ENCODE measurements at places on chromosomes 12 and 14. TPM values are rescaled to one million over a fixed set of nuclear protein-coding genes. Genes with fewer than 3 reads are reported as not detected.

- H3K4me1 ChIP-seq = no peaks in the 10 kb centered on the region
- no peaks in the 10 kb centered on the region for H3K27me3 ChIP-seq
- no peak overlapping the region for H3K27ac ChIP-seq
- DNase-seq = no peak
- H3K4me3 ChIP-seq = no peak overlapping the region
These were observed 398.5 kb downstream of the FSCB start for GRCh38 chr14:44108601-44109000.

- H3K4me1 ChIP-seq = no peaks in the 10 kb centered on the region
- H3K27ac ChIP-seq = no peak overlapping the region
- H3K36me3 ChIP-seq = no peaks in the 10 kb centered on the region
- H3K27me3 ChIP-seq = no peaks in the 10 kb centered on the region
- DNase-seq = no peak
These were observed 203.1 kb downstream of the ASCL1 start for GRCh38 chr12:103160622-103161021.

- H3K27me3 ChIP-seq = peaks cover 10% of the 10 kb centered on the region
- H3K4me1 ChIP-seq = peaks cover 7% of the 10 kb centered on the region
- DNase-seq = no peak
- no peaks in the 10 kb centered on the region for H3K36me3 ChIP-seq
These were observed 41.7 kb upstream of the ITPR2 start for GRCh38 chr12:26874501-26875296.

DNA sequence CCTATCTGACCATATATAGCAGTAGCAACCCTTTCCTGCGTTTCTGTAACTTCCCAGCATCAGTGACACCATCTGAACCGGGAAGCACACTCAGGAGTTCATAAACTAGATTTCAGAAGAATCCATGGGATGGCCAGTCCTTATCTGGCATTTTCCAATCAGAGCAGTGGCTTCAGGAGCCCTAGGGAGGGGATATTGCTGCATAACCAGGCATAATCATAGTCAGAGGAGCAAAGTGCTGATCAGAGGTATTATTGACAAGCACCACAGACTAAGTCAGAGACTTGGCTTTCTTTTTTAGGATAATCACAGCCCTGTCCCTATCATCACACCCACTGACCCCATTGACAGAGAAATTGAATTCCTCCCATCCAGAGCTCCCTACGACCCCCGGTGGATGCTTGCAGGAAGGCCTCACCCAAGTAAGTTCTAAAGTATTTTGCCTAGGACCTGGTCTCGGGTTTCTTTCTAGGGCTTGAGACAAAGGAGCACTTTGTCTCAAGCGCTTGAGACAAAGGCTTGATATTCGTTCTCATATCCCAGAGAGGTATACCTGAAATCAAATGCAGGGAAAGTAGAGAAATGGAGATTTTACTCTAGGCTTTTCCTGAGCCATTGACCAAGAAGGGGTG, 55.1 kb downstream of the FOXN4 start:
- H3K27me3 ChIP-seq = no peaks in the 10 kb centered on the region
- peaks cover 9% of the 10 kb centered on the region for H3K4me1 ChIP-seq

DNA sequence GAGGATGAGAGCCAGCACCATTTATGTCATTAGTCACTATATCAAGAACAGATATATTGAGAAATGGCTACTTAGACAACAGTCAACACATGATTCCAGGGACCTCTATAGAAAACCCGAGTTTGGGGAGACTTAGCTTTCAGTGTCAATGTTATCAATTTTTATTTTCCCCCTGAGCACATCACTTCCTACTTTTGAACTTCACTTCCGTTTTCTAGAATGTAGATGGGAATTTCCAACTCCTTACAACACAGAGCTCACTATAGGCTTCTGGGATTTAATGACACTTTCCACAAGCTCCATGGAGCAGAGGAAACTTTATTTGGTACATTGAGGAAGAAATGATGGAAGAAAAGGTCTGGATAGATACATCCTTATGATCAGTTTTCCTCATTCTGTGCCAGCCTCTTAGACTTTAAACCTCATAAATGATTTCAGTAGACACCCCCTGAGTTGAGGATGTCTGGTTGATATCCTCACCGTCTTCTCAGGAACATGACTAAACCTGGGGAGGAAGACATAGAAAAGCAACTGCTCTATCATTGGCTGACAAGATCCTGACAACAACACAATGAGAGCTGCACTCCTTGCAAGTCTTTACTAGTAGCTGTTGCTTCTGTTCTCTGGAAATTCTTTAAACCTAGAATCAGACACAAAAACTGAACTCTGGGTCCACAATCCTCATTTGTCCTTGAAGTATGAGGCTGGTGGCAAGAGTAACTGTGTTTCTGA, 449.4 kb upstream of the OR4E1 start:
- DNase-seq = no peak
- no peaks in the 10 kb centered on the region for H3K27me3 ChIP-seq
- H3K27ac ChIP-seq = peak overlapping the region; percentile 82
- peaks cover 22% of the 10 kb centered on the region for H3K4me1 ChIP-seq

C14orf132 gene
- 1.1 TPM for total RNA-seq

DNA sequence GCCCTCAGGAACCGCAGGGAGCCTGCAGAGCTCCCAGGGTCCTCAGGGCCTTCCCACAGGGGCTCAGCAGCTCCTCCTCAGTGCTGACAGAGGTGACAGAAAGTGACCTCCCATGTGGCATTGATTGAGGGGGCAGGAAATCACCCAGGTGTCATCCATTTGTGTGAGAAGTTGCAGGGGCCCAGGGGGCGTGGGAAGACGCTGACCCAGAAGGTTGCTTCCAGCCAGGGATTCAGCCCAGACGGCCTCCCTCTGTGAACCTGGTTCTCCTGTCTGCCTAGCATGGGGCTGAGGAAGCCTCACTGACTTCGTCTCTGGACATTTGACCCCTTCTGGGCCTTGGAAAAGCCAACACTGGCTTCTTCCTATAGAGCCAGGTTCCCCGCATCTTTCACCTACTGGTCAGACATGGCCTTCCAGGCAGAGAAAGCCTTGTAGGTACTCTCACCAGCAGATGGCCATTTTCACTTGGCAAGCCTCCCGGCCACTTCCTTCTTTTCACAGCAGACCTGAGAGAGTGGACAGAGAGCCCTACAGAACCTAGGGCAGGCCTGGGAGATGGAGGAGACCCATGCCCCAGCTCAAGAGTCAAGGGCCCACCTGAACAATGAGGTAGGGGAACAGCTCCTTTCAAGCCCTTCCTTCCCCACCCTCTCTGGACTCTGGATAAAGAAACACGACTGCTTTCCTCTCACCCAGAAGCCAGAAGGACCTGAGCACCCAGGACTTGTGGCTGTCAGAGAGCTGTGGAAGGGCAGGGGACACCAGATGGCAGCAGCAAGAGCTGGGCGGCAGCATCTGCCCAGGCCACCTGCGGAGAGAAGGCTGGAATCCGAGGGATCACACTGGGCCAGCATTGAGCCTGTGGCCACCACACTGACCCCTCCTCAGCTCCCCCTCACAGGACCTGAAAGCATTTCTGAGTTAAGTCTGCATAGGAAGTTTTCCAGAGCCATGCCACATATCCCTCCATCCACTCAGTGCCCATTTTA, 377.8 kb downstream of the DPF3 start:
- H3K27me3 ChIP-seq = peaks cover 7% of the 10 kb centered on the region
- peaks cover 68% of the 10 kb centered on the region for H3K4me1 ChIP-seq
- H3K36me3 ChIP-seq = peaks cover 18% of the 10 kb centered on the region
- peak overlapping the region; percentile 54 for H3K27ac ChIP-seq
- no peak for DNase-seq
- no peak overlapping the region for H3K4me3 ChIP-seq

DNA sequence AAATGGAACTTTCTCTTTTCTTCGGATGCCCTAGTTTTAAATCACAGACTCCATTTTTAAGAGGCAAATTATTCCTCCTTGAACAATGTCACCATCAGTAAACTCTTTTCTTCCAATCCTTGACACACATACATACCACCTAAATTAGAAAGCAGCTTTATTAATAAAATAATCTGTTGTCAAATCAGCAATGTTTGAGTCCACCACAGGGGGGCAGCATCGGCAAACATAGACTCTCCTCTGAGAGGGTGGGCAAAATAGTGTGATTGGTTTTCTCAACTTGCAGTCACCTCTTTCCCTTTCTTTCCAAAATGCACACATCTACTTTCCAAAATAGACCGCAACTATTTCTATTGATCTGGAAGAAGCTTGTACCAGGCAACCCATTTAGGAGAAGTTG, 438.4 kb upstream of the OR4E1 start:
- H3K36me3 ChIP-seq = no peaks in the 10 kb centered on the region
- DNase-seq = peak; percentile 53
- peak overlapping the region; percentile 58 for H3K27ac ChIP-seq
- peak overlapping the region; percentile 74 for H3K4me3 ChIP-seq
- H3K27me3 ChIP-seq = no peaks in the 10 kb centered on the region

DNA sequence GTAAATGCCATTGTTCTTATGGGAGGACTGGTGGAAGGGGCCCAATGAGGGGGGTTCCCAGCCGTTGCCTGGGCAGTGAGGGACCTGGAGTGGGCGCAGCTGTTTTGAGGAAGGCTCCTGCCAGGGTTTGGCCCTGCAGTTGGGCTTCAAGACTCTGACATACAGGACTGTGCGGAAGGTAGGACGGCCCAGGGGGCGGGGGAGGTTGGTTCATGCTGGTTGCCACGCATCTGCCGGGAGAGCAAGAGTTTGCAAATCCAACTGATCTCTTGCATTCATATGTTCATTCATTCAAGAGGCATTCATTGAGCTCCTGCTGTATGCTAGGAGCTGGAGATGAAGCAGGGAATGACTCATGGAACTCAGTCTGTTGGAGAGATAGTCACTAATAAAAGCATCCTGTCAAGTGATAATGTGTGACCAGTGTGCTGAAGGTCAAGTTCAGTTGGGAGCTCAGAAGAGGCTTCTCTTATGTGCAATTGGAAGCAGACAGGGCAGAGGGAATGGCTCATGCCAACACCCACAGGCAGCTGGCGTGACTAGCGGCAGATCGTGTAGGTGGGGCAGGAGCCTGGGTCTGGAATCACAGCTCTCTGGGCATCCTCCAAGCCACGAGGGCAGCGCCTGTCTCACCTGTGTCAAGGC, 7.8 kb downstream of the SH2B3 start:
- peaks cover 52% of the 10 kb centered on the region for H3K4me1 ChIP-seq
- DNase-seq = no peak
- no peak overlapping the region for H3K27ac ChIP-seq
- no peak overlapping the region for H3K4me3 ChIP-seq
- H3K27me3 ChIP-seq = no peaks in the 10 kb centered on the region
- peaks cover 17% of the 10 kb centered on the region for H3K36me3 ChIP-seq

DNA sequence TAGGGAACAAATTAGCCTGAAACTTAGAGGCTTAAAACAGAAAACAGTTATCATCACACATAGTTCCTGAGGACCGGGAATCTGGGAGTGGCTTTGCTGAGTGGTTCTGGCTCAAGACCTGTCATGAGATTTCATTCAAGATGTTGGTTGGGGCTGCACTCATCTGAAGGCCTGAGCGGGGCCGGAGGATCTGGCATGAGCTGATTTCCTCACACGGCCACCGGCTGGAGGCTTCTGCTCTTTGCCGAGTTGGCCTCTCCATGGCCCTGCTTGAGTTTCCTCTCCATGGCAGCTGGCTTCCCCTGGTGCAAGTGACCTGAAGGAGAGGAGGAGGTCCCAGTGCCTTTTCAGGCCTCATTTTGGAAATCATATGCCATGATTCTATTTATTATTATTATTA, 128.1 kb downstream of the PAPOLA start:
- H3K27ac ChIP-seq = no peak overlapping the region
- H3K36me3 ChIP-seq = no peaks in the 10 kb centered on the region
- peak; percentile 5 for DNase-seq
- no peaks in the 10 kb centered on the region for H3K27me3 ChIP-seq
- H3K4me3 ChIP-seq = no peak overlapping the region

- H3K27me3 ChIP-seq = no peaks in the 10 kb centered on the region
- H3K36me3 ChIP-seq = peaks cover 46% of the 10 kb centered on the region
- peaks cover 7% of the 10 kb centered on the region for H3K4me1 ChIP-seq
- H3K4me3 ChIP-seq = no peak overlapping the region
- no peak for DNase-seq
- H3K27ac ChIP-seq = no peak overlapping the region
These were observed 15.6 kb downstream of the APPL2 start for GRCh38 chr12:105220150-105220928.

GRCh38 chr12:70890895-70891832, 29.4 kb downstream of the PTPRR start:
- no peak overlapping the region for H3K4me3 ChIP-seq
- DNase-seq = no peak
- H3K4me1 ChIP-seq = no peaks in the 10 kb centered on the region
- H3K27me3 ChIP-seq = no peaks in the 10 kb centered on the region

DNA sequence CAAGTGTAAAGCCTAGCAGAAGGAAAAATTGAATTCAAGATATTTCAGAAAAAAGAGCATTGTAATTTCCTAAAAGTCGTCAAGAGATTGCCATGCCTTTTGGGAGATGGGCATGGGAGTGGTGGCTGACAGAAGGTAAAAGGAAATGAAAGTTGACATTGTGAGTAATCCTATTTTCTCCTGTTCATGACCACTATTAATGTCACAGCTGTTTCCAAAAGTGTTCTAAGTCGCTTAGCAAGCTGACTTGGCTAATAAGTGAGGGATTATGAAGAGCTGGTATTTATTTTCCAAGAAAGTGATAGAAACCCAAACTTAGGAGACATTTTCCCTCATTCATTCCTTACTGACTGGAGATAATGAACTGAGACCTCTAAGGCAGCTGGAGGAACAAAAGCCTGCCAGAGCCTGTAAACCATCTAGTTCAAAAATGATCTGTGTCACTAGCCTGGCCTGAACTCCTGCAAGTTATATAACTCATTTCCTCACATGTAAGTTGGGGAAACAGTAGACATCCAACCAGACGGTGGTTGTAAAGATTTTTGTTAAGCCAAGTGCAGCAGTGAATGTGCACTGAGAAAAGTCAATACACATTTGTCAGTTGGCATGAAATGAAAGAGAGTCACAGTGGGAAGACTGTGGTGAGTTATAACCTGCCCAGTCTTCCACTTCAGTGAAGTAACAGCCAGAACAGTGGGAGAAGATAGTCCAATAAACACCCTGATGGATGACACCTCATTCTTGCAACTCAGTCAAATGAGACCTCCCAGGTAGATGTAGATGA, 75.8 kb downstream of the DIO2 start:
- H3K4me1 ChIP-seq = no peaks in the 10 kb centered on the region
- no peaks in the 10 kb centered on the region for H3K27me3 ChIP-seq
- H3K36me3 ChIP-seq = no peaks in the 10 kb centered on the region
- no peak overlapping the region for H3K4me3 ChIP-seq
- no peak overlapping the region for H3K27ac ChIP-seq

GRCh38 chr14:31990183-31990857, 86.8 kb upstream of the ARHGAP5 start:
- H3K27ac ChIP-seq = no peak overlapping the region
- H3K4me3 ChIP-seq = no peak overlapping the region
- DNase-seq = no peak
- H3K27me3 ChIP-seq = peaks cover 6% of the 10 kb centered on the region

GRCh38 chr14:104665657-104666522, 23.5 kb upstream of the INF2 start:
- peaks cover 31% of the 10 kb centered on the region for H3K4me1 ChIP-seq
- DNase-seq = peak; percentile 71
- no peak overlapping the region for H3K27ac ChIP-seq
- H3K27me3 ChIP-seq = peaks cover 39% of the 10 kb centered on the region
- H3K4me3 ChIP-seq = no peak overlapping the region

GRCh38 chr12:12072064-12072760, 1.5 kb downstream of the BCL2L14 start:
- peaks cover 6% of the 10 kb centered on the region for H3K36me3 ChIP-seq
- peak; percentile 69 for DNase-seq
- H3K4me3 ChIP-seq = peak overlapping the region; percentile 83
- peaks cover 2% of the 10 kb centered on the region for H3K27me3 ChIP-seq

All from activated CD4-positive, alpha-beta memory T cell treated with anti-CD3 and anti-CD28 coated beads, Interleukin-2, amount 10 ng/mL, durations not matched to agents 7 days and 5 days (primary cell).